Activated CD8-positive, alpha-beta memory T cell treated with anti-CD3 and anti-CD28 coated beads for 1 hour (primary cell): ENCODE measurements at places on chromosomes 11 and 22.

DNA sequence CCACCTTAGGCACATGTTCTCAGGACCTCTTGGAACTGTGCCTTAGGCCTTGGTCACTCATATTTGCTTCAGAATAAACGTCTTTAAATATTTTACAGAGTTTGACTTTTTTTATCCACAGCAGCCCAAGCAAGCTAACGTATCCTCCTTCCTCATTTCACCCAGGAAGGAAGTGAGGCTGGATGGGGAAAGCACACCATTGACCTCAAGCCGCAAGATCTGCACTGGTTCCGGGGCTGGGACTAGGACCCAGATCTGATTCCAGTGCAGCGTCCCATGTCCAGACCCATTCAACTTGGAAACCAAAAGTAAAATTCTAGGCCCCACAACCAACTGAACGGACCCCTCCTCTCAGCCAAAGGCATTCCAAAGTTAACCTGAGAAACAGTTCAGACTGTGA is 2.4 kb upstream of the LGALS12 start:
- DNase-seq = no peak

DNA sequence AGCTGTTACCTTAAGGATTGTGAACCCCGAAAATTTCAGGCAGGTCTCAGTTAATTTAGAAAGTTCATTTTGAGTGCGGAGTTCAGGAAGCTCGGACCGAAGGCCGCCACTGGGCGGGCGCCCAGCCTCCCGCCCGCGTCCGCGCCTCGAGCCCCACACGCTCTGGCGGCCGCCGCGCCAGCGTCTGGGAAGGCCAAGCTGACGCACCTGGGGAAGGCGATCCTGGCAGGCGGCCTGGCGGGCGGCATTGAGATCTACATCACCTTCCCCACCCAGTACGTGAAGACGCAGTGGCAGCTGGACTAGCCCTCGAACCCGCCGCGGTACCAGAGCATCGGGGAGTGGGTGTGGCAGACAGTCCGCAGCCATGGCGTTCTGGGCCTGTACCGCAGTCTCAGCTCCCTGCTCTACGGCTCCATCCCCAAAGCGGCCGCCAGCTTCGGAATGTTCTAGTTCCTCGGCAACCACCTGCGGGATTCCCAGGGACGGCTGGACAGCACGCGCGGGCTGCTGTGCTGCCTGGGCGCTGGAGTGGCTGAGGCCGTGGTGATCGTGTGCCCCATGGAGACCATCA is 79.5 kb downstream of the CCDC83 start:
- DNase-seq = no peak

- no peak for DNase-seq
These were observed 1.0 kb downstream of the SSTR3 start for GRCh38 chr22:37211075-37211865.

GRCh38 chr22:19520007-19520406 is 4.2 kb downstream of the CLDN5 start:
- no peak for DNase-seq

DNA sequence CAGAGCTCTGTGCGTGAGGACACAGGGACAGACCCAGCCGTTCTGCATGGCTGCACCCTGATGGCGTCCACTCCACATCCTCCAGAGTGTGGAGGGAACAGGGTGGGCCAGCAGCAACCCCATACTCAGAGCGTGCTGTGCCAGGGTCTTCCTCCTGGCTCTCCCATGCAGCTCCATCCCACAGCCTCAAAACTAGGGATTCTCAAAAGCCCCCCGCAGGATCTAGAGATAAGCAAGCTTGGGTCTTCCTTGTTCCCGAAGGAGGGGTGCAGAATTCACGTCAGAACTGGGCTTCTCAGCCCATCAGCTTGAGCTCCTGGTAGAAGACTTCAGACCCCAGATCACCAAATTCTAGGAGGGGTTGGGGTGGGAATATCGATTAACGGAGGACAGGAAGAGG is 858.8 kb downstream of the TBC1D22A start:
- no peak for DNase-seq

- no peak for DNase-seq
These were observed 12.3 kb downstream of the MYRF start for GRCh38 chr11:61764606-61765260.

GRCh38 chr11:75536786-75537641 is 11.3 kb upstream of the GDPD5 start:
- DNase-seq = no peak

DNA sequence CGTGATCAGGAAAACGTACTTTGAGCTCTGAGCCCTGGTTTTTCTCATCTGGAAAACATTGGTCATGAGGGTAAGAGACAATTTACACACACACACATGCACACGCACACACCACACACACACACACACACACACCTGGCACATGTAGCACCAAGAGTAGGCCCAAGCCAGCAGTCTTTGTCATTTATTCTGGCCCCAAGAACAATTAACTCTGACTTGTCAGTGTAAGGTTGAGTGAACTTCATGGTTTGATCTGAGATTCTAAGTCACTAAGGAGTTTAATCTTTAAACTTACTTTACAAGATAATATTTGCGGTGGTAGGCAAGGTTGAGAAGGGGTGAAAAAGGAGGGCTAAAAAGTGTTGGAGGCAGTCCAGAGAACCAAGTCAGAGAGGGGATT is 44.1 kb downstream of the MMP20 start:
- DNase-seq = no peak

DNA sequence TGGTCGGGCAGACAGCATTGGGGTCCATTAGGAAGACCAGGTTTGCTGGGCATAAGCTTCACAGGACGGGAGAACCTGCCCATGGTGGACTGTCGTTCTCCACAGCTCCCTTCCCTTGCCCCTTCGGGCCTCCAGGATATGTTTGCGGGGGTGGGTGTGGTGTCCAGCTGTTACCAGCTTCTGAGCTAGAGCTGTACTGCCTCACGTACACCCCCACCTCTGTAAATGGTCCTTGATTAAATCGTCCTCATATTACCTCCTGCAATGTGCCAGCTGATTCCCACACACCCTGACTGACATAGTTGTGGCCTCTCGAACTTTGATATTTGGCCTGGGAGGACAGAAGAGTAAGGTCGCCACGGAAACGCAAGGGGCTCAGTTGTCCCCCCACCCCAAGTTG is 16.2 kb upstream of the BCR start:
- DNase-seq = no peak

DNA sequence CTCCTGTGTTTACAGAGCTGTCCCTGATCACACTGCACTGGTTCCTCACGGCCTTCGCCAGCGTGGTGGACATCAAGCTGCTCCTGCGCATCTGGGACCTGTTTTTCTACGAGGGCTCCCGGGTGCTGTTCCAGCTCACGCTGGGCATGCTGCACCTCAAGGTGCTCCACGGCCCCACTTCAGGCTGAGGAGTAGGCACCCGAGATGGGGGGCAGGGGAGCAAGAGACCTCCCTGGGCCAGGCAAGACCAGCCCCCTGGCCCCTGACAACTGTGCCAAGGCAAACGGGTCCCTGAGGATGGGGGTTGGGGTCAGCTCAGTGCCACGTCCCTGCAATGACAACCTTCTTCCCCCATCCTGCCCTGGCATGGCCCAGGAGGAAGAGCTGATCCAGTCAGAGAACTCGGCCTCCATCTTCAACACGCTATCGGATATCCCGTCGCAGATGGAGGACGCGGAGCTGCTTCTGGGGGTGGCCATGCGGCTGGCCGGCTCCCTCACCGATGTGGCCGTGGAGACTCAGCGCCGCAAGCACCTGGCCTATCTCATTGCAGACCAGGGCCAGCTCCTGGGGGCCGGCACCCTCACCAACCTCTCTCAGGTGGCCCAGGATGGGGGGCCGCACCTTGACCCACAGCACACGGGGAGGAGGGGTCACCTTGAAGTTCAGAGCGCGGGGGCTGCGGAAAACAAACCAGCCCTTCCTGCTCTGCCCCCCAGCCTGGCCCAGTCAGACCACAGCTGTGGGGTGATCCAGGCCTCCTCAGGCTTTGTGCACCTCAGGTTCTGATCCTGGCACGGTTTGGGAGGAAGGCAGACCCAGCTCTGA is 35.9 kb downstream of the SGSM3 start:
- no peak for DNase-seq

GRCh38 chr11:4041731-4042391 is 52.7 kb upstream of the RRM1 start:
- no peak for DNase-seq

DNA sequence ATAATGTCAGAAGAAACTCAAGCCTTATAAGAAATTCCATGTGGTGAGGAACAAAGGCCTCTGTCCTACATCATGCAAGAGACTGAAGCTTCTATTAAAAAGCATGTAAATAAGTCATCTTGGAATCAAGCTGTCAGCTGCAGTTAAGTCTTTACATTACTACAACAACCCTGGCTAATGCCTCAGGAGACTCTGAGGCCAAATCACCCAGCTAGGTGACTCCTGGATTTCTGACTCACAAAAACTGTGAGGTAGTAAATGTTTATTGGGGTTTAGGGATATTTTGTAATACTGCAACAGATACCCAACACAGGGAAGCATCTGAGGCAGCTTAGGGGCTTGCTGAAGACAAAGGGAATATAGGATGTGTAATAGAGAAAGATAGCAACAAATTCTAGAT is 89.6 kb downstream of the C11orf87 start:
- no peak for DNase-seq

GRCh38 chr11:120195601-120196320 is 15.1 kb upstream of the OAF start:
- DNase-seq = no peak

- DNase-seq = no peak
These were observed 4.3 kb upstream of the LDHA start for GRCh38 chr11:18390088-18390487.

GRCh38 chr11:37182031-37182430 is 584.0 kb upstream of the RAG2 start:
- no peak for DNase-seq
